ENCODE measurements at places on chromosomes 5 and 9.
A peak's percentile ranks its signal among the peaks of the same experiment; 100 is the strongest.

GRCh38 chr9:69816735-69817134, 3.9 kb upstream of the CFAP95 start:
- DNase-seq, result no peak

GRCh38 chr5:157590478-157590877, 14.9 kb upstream of the ADAM19 start:
- DNase-seq, result no peak

DNA sequence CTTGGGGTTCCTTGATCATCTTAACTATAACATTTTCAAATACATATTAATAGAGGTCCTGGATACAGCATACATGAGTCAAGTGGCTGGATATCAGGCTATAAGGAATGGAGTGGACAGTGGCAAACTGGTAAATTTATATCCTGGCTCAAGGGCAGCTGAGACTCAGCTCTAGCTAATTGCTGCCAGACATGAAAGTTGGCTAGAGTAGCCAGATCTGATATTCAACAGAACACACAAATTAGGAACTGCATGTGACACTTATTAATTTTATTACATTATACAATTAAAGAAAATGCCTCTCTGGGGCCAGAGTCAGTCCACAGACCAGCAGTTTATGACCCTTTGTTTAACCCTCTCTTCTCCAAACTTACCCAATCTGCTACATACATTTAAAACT, 206.5 kb downstream of the KCTD16 start:
- DNase-seq, result no peak

- no peak for DNase-seq
Measured at GRCh38 chr9:21746550-21746949, 55.9 kb upstream of the MTAP start.

DNA sequence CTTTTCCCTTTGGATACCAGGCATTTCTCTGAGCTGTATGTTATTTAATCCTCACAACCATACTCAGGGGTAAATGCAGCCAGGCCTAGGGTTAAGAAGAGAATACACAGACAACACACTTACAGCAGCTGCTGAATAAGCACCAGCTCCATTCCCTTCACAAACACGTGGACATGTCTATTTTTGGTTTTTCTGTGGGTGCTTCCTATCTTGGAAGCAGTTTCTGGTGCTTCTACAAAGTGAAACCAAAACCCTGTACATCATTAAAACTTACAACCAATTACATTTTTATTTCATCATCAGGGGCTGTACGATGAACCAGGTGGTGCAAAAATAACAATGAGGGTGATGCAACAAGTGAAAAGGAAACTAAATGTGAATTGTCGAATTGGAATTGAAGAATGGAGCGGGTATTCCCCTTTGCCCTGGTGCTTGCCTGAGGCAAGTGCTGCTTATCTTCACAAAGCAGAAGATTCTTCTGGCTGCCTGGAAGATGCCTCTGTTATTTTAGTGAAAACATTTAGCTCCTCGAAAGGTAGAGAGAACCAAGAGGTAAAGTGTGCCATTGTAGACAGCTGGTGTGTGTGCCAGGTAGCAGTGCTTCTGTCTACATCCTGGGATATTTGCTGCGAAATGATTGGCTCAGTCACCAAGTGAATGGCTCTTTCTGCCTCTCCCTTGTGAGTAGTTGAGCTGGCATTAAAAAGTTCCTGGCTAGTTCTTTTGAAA, 18.6 kb upstream of the IFNB1 start:
- DNase-seq, result peak; percentile 20

- DNase-seq, result no peak
Measured at GRCh38 chr5:121182788-121183490, 668.7 kb upstream of the FTMT start.

- DNase-seq, result no peak
Measured at GRCh38 chr5:16542236-16542635, 74.6 kb downstream of the RETREG1 start.

DNA sequence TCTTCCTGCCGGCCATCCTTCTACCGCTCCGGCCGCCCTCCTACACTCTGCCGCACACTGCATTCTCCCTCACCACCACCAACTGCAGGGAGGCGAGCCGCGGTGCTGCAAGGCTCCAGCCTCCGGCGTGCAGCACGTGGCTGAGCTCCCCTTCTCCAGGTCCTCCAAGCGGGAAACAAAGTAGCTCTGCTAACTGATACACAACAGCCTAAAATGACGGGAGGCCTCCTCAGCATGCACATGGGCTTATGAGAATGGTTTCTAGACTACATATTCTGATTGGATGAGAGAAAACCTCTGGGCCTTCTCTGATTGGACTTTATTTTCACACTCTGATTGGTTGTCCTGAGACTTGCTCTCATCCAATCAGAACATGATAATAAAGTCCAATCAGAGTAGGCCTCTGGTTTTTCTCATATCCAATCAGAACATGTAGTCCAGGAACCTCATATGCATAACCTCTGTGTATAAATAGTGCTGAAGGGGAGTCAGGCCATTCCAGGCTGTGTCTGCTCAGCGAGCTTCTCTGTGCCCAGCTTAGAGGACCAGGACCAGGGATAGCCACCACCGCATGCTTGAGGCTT, 27.0 kb upstream of the ZNF354B start:
- DNase-seq, result no peak

DNA sequence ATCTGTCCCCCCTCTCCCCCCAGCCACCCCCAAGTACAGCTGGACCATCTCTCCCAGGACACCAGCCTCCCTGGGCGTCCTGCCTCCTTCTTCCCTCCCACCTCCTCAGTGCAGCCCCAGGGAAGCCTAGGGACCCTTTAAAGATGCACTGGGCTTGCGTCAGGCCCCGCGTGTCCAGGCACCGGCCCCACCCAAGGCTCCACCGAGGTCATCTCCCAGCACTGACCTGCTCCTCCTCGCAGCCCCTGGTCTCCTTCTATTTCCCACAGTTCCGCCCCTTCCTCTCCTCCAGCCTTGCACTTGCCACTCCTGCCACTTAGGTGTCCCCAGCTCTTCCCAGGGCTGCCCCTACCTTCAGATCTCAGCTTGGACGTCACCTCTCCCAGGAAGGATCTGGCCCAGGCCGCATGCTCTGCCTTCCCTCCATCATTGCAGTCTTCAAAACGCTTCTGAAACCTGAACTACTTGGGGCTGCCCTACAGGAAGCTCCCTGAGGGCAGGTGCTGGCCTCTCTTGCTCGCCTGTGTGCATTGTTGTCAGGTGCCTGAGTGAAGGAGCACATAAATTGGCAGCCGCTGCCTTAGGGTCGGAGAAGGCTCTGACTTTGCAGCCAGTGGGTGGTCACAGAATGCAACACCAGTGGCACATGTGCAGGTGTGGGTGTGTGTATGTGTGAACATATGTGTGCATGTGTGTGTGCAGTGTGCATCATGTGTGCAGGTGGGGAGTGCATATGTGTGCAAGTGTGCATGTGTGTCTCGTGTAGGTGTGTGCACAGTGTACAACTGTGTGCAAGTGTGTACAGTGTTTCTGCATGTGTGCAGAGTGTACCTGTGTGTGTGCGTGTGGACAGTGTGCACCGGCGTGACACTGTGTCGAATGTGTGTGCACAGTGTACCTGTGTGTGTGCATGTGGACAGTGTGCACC, 152.9 kb downstream of the C9orf50 start:
- no peak for DNase-seq

- DNase-seq, result no peak
Measured at GRCh38 chr9:106487266-106487665, 375.7 kb upstream of the ZNF462 start.

GRCh38 chr5:150639377-150639692, 1.1 kb upstream of the SYNPO start:
- DNase-seq, result no peak

DNA sequence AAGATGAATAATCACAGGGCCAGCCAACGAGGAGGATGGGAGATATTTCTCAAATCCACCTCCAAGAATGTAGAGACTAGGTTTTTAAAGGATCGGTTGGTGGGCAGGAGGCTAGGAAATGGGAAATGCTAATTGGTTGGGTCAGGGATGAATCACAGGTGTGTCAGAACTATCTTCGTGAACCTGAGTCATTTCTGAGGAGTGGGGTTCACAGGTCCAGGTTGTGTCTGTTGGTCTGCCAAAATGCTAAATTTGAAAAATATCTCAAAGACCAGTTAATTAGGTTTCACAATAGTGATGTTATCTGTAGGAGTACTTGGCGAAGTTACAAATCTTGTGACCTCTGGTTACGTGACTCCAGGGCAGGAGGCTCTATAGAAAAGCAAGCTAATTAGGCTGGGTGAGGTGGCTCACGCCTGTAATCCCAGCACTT, 2.6 kb upstream of the PLAA start:
- no peak for DNase-seq

DNA sequence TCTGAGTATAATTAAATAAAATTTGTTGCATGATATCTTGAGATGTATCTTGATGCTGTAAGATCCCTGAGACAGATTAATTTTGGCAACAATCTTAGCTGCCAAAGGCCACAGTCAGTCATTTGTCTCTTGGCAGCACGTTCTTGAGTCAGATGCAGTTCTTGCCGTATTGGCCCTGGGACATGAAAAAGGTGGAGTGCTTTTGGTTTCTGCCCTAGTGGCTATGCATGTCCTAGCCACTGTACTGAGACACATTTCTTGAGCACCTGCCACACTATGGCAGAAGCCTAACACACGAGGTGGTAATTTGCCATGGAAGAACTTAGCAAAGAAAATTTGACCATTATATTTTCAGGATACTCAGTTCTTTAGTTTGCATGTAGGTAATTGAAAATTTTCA, 45.0 kb upstream of the PHF2 start:
- DNase-seq, result no peak

DNA sequence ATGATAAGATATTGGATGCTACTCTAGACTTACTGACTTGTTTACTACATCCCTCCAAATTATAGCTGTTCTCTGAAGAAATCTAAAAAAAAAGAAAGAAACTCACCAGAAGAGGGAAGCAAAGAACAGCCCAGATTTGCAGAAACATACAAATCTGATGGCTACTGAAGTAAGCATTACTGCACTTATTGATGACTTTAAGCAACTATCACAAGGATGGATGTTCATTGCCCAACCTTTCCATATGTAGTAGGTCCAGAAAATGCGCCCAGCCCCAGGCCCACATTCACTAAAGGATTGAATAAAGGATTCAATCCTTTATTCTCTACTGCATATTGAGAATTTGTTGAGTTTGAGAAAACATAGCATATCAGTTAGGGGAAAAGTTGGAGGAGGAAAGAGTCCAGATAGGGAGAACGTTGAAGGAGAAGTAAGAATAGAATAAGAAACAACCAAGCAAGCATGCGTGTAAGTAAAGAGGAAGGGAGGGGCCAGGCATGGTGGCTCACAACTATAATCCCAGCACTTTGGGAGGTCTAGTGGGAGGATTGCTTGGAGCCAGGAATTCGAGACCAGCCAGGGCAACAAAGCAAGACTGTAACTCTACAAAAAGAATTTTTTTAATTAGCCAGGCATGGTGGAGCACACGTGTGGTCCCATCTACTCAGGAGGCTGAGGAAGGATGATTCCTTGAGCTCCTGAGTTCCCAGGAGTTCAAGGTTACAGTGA, 33.8 kb upstream of the DTWD2 start:
- DNase-seq, result peak; percentile 50

- DNase-seq, result no peak
Measured at GRCh38 chr9:109967651-109968642, 187.9 kb downstream of the PALM2AKAP2 start.

DNA sequence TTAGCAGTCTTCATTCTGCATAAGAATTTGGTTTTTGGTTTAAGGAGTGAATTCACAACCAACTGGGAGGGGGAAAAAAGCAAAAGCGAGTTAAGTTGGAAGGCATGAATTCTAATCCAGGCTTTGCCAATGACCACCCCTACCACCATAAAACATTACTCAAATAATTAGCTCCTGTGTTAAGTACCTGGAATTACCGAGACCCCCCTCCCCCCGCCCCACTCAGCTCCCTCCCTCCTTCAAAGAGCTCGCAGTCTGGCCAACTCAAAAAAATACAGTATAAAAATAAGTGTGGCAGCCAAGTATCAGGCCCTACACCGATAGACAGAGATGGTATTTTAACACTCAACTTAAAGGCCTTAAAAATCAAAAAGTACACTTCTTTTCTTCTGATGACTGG, 492 bp downstream of the ATG12 start:
- DNase-seq, result no peak

GRCh38 chr9:33106827-33107621, 30.6 kb upstream of the SMU1 start:
- DNase-seq, result peak; percentile 60

- peak; percentile 98 for DNase-seq
Measured at GRCh38 chr9:135701959-135702721, at the start of gene KCNT1. Gene KCNT1 (plus strand): TSS chr9:135702185. CDS start chr9:135702259, 74 bp downstream.

GRCh38 chr5:53882006-53882675, 321.7 kb downstream of the NDUFS4 start:
- no peak for DNase-seq

DNA sequence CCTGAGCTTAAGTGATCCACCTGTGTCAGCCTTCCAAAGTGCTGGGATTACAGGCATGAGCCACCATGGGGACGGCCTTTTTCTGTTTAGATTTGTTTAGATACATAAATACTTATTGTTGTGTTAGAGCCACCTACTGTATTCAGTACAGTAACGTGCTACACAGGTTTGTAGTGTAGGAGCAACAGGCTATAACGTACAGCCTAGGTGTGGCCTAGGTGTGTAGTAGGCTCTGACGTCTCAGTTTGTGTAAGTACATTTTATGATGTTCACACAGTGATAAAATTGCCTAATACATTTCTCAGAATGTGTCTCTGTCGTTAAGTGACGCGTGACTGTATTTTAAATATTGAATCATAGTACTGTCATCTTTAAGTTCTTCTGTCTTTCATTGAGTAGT, 84.1 kb downstream of the MELK start:
- no peak for DNase-seq

GRCh38 chr9:12809720-12810119, 34.9 kb downstream of the LURAP1L start:
- DNase-seq, result no peak

- DNase-seq, result no peak
Measured at GRCh38 chr5:83374547-83374946, 97.0 kb upstream of the VCAN start.

DNA sequence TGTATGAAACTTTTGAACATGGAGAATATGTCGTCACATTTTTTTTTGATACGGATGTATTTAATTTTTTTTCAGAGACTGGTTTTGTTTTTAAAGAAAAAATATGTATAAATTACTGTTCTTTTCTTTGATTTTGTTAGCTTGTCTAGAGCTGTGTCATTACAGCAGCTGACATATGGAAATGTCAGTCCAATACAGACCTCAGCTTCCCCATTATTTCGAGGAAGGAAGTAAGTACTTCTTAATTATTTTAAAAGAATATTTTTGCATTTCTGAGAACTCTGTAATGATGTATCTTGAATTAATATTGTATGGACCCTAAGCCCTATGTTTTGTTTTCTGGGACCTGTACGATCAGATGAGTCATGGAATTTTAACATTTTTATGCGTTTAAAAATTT, 7.6 kb downstream of the TENT2 start:
- no peak for DNase-seq

GRCh38 chr5:60183881-60184280, 290.4 kb upstream of the PDE4D start:
- DNase-seq, result no peak

GRCh38 chr5:601771-602465, 10.2 kb upstream of the CEP72 start:
- DNase-seq, result no peak

Measured in AG08396 (cell line).